ENCODE measurements at places on chromosomes 1 and 21.
A peak's percentile ranks its signal among the peaks of the same experiment; 100 is the strongest.

GRCh38 chr1:244439391-244440032 lies 12.2 kb downstream of the ADSS2 start:
- DNase-seq, result no peak

DNA sequence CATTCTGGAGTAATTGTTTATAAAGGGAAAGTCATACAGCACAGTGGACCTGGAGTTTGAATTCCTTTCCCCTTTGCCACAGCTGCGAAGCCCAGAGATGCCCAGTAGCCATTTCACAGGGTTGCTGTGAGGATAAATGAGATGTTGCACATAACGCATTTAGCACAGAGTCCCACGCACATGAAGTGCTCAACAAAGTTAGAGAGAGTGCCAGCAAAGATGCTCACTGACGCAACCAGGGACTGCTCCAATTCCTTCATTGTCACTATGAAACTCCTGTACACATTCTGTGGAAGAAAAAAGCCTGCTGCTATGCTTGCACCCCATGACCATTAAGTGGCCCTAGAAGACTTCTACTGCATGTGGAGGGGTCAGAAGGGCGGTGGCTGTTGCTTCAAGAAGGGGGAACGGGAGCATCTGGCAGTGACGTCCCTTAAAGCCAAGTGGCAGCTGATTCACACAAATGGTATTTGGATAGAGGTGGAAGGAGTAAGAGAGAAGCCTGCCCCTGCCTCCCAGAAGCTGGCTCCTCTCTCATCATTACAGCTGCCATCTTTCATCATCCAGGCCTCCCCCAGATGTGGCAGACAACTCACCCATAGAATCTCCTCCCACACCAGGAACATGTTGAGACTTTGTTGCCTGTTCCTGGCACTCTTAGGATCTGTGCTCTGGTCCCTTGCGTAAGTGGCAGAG lies 26.5 kb upstream of the VAV3 start:
- peak; percentile 74 for DNase-seq

GRCh38 chr1:8745749-8746390 lies 71.6 kb downstream of the RERE start:
- no peak for DNase-seq

DNA sequence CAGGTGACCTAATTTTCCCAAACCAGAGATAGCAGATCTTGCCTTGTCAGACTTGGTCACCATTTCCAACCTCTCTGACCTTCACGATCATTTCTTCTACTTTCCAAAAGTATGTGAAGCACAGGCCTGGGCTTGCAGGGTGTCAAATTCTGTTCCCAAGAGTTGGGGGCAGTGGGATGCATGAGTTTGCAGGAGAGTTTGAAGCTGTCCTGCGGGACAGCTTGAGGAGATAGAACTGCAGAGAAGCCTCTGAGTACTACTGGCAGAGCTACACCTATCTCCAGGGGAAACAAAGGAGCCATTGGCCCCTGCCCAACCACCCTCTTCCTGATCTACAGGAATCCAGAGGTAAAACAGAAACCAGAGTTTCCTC lies 11.3 kb downstream of the TXNIP start:
- DNase-seq, result no peak

DNA sequence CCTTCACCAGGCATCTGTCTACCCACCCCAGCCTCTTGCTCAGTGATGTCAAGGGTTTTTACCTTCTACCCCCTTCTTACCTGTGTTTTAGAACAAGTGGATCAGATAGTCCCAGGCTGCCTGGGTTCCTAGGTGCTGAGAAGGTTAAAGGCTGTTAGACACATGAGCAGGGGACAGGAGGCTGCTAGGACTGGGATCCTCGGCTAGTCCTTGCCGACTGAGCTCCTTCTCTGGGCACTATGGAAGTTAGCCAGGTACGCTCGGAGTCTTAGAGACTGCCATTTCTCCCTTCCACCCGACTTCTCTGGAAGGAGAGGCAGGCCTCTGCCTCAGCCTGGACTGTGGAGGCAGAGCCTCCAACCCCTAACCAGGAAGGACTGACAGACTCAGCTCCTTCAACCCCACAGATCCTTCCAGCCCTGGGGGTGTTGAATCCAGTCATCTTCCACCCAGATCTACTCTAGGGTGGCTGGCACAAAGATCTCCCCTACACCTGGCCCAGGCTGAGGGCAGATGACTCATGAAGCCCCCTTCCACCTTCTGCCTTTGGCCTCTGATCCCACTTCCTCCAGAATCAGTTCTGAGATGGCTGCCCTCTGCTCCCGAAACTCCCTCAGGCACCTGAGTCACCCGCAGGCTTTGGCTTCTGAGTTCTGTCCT lies at the start of gene DYNLT4:
Gene DYNLT4 (minus strand): TSS at position 648 of the 660 bp plus-strand sequence. CDS start 683 bp downstream, outside the sequence.
- no peak for DNase-seq

- DNase-seq, result no peak
These were observed 78.7 kb downstream of the PIK3R3 start for GRCh38 chr1:46053734-46054133.

- peak; percentile 56 for DNase-seq
These were observed 18.3 kb upstream of the ALPL start for GRCh38 chr1:21490774-21491487.

- peak; percentile 79 for DNase-seq
These were observed 4.5 kb downstream of the TNFSF4 start for GRCh38 chr1:173202424-173203145.

- no peak for DNase-seq
These were observed 165.0 kb downstream of the TRIM33 start for GRCh38 chr1:114345930-114346479.

GRCh38 chr1:181364801-181365200 lies 118.5 kb upstream of the CACNA1E start:
- no peak for DNase-seq

DNA sequence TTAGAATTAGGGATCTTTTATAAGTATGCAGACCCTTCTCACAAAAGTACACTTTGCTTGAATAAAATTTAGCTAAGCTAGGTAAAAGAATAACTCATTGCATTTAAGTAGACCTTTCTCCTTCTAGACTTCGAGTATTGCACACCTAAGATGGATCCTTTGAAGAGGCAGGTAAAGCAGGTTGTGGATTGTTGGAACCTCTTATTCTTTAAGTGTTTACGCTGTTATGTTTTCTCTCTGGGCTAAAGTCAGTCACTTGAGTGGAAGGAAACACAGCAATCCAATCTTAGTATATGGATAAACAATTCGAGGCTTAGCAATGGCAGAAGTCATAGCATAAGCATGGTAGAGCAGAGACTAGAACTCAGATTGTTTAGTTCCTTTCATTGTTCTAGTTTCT lies 11.4 kb downstream of the MAGI3 start:
- no peak for DNase-seq

GRCh38 chr1:6666696-6667095 lies 34.9 kb downstream of the DNAJC11 start:
- no peak for DNase-seq

GRCh38 chr1:179873438-179873851 lies 4.2 kb downstream of the TOR1AIP2 start:
- DNase-seq, result no peak

- peak; percentile 74 for DNase-seq
These were observed 28.2 kb upstream of the DOCK7 start for GRCh38 chr1:62716397-62716796.

DNA sequence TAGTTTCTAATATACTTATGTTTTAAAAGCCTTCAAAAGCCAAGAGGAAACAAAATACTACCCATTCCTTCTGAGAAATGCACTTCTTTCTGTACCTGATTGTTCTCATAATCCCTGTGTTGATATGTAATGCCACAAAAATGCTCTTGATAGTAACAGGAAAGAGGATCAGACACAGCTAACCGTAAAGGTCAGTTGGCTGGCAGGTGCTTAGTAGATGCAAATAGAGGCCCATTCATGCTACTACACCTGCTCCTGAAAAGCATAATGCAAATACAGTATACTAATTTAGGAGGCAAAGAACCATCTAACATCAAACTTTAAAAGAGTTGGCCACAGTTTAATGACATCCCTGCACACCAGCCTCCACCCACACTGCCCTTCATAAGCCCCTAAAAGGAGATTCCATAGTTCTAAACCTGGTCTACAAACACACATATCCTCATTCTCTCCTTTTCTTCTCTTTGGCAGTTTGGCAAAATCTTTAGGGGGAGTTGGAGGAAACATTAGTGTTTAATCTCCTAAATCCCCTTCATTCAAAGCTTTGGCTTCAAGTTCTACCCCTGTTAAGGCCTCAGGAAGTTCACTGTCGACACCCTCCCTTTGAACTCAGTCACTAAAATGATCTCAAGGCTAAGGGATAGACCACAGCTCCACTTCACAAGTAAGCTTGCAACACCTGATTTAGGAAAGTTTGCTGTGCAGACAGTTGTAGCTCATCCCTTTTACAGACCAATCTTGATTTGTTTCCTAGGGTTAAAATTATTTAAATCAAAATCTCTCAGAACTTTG lies 2.9 kb upstream of the CD46 start:
- no peak for DNase-seq

- DNase-seq, result peak; percentile 87
These were observed 22.1 kb upstream of the EYA3 start for GRCh38 chr1:28110555-28110954.

DNA sequence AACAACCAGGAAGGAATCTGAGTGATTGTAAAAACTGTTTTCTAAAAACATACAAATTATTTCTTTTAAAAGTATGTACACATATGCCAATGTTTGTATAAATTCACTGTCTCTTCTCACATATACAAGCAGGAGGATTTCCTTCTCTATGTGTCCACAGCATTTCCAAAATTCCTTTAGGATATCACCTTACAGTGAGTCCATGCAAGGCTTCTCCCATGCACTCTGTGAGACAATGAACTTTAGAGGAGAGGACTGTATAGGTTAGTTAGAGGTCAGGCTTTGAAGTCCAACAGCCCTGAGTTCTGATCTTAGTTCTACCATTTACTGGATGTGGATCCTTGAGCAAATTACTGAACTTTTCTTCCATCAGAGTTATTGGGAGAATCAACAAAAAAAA lies 34.1 kb upstream of the USH2A start:
- DNase-seq, result no peak

GRCh38 chr1:193083365-193084088 lies 21.7 kb downstream of the GLRX2 start:
- no peak for DNase-seq

- DNase-seq, result no peak
These were observed 95.3 kb downstream of the FOXD2 start for GRCh38 chr1:47532921-47533792.

DNA sequence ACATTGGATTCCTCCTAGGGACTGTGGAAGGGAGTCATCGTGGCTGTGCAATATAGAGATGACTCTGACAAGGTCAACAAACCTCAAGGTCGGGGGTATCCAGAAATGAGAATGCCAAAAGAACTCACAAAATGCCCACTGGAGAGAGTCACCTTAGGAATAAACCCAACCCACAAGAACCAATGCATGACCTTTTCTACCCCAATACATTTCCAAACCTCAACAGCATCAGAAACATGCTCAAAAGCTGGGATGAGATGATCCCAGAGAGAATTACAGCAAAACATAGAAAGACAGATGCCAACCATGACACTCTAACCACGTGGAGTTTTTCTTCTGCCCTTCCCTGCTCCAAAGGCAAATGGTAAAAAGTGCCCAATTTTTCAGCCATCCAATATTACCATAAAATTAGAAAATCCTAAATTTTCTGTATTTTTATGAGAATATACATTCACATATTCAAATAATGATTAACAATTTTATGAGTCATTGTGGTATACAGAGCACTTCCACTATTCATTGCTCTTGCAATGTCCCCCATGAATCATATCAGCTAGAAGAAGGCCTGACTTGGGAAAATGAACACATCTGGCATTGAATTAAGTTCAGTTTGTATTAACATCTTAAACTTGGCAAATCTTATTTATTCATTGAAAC lies 88.2 kb upstream of the PALMD start:
- DNase-seq, result no peak

DNA sequence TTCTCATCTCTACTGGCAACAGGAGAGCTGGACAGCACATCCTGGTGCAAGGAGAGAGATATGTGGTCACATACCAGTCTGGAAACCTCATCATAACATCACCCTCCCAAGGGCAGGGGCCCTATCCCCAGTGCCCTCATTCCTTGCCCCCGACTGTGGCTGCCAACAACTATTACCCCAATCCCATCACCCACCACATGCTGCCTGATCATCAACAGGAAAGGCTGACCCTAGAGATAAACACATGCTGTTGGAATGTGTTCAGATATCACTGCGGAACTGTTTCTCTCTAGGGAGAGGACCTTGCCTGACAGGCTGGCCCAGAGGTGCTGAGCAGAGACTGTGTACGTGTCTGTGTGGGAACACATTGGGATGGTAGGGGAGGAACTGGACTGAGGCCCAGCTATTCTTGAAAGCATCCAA lies 4.5 kb upstream of the INKA2 start:
- DNase-seq, result no peak

GRCh38 chr1:116508085-116508983 lies 62.5 kb downstream of the CD58 start:
- no peak for DNase-seq

GRCh38 chr1:15620155-15620545 lies 2.9 kb downstream of the DDI2 start:
- no peak for DNase-seq

GRCh38 chr21:34021726-34022125 lies 51.7 kb upstream of the MRPS6 start:
- DNase-seq, result no peak

- DNase-seq, result no peak
These were observed 40.0 kb upstream of the EPS15 start for GRCh38 chr1:51559064-51559500.

DNA sequence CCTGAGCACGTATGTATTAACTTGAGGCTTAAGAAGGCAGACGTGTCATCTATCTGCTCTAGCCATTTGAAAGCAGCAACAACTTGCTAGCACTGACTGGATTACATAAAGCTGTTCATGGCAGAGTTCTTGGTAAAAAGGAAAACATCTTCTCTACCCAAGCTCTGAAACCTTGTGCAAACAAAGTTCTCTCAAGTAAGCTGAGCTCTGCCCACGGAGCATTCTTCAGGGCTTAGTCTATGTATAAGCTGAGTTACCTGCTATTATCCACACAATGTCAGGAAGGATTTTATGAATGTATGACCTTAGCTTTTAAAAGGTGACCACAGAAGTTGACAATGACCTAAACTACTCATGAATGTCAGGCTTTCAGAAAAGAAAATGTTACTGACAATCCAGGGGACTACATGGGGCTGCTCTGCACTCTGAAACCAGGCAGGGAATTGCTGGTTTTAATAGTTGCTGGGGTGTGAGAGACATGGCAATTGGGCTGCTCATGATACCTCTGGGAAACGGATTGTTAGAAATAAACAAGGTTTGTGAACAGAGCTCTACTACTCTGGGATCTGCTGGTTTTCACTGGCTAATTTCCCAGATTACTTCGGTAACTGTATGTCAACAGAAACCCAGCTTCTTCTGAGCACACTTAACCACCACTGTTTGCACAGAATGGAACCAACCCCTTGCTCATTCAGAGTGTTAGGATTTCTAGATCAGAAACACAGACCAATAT lies 29.6 kb upstream of the CCN1 start:
- DNase-seq, result no peak

- DNase-seq, result no peak
These were observed 40.0 kb downstream of the ABCG1 start for GRCh38 chr21:42258885-42259407.

DNA sequence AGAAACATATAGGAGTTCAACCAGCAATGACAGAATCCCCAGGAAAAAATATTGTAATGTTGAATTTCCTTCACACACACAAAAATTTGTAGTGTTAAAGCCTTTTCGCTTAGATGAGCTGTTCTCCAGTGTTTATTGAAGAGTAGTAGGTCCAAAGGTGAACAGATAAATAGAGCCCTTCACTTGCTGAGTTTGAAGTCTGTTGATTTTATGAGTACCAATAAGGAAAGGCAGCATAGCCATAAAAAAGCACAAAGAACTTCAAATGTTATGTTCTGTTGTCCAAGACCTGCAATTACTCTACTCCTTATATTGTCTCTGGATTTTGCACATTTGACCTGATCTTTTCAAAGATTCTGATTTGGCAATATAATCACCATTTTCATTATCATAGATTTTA lies 362.7 kb upstream of the B3GALT2 start:
- no peak for DNase-seq

- DNase-seq, result no peak
These were observed 888 bp upstream of the COL18A1 start for GRCh38 chr21:45403825-45404729.
